ENCODE measurements at places on chromosomes 2 and 18.

GRCh38 chr2:120289221-120289906 lies 36.7 kb downstream of the RALB start:
- no peak for DNase-seq

DNA sequence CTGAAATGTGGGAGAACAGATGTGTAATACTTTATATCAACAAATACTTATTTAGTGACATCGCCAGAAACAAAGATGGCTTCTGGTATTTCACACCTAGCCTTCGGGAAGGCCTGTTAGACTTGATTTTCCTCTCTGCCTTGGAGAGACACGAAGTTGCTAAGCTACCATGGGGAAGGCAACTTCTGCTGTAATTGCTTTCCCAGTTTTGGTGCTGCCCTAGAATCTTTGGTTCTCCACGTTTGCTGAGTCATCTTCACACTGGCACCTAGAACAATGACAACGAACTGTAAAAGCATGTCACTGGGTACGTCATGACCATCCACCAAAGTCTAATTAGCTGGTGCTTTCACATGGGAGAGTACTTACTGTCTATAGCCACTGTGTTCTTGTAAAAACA lies 58.7 kb upstream of the ACTR3 start:
- DNase-seq = no peak

- no peak for DNase-seq
Measured at GRCh38 chr2:241769819-241770184, 6.8 kb upstream of the GAL3ST2 start.

GRCh38 chr2:16000642-16001041 lies 60.3 kb downstream of the MYCN start:
- DNase-seq = no peak
